Mesendoderm (in vitro differentiated cells): ENCODE measurements at places on chromosomes 2 and 18.

DNA sequence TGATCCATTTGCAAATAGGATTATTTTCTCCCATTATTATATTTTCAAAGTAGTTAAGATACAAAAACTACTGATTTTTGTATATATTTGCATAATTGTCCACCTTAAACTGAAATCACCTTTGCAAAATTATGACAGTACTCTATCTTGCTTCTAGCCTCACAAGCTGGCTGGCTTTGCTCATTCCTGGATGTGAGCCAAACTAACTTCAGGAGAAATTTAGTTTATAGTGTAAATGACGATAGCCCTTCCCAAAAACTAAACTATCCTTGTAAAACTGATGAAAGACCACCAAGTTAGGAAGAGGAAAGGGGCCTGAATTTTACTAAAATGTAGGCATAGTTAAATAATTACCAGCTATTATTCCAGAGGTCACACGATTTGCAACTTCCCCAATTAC lies 87.3 kb downstream of the ADD2 start:
- no peak for DNase-seq

DNA sequence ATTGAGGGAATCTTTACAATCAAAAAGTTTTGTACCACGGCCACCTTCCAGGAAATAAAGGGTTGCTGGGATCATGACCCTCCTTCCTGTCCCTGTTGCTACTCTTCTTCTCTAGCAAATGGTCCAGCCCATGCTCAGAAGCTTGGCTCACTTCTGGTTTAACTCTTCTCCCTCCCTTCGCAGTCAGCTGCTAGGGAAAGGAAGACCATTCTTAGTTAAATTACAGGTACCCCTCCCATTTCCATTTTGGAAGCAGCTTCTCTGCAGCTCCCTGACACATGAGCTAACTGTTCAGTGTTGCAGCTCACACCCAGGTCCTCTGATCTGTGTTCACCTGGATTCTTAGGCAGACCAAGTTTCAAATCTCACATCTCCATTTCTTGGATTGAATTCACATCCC lies 100.3 kb downstream of the DOCK10 start:
- no peak for DNase-seq

- no peak for DNase-seq
These were observed 87.5 kb downstream of the TCF4 start for GRCh38 chr18:55500316-55501086.

DNA sequence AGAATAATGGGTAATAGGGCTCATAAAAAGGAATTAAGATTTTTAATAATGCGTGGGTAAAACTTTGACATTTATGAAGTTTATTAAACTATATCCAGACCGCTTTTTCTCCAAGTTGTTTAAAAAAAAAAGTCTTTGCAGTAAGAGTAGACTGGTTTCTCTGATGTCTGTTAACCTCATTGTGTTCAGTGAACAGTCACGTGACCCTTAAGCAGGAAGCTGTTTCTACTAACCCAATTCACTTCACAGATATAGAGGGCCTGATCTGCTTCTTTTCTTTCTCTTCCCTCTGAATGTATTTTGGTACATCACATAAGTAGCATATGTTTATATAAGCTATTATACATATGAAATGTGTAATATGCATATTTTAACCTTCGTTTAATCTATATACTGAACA lies 1011.3 kb upstream of the CELF4 start:
- DNase-seq = no peak

GRCh38 chr2:38554973-38555595 lies 47.6 kb downstream of the HNRNPLL start:
- DNase-seq = peak; percentile 66

DNA sequence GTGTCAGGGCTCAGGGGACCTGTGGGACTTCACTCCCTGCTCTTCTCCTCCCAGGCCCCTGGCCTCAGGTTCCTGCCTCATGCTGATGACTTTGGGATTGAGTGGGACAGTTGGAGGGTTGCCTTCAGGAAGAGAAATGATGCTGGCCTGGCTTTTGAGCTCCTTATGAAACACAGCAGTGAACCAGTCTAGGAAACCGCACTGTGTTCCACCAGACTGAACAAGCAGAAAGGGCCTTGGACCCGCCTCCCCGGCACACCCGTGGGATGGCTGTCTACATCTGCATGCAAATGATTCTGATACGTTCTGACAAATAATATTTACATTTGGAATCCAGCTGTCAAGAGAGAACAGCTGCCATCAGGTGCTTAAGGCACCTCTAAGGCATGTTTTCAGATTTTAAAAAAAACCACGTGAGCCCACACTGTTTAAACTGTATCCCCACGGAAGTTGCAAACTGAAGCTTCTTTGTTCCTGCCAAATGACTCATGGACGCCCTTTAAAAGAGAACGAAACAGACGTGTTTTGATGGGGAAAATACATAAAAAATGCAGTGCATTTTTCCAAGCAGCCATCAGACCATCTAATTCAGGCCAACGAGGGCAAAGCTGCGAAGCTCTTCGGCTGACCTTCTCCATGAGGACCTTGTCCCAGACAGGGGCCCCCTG lies 27.6 kb upstream of the ASAP2 start:
- DNase-seq = no peak

DNA sequence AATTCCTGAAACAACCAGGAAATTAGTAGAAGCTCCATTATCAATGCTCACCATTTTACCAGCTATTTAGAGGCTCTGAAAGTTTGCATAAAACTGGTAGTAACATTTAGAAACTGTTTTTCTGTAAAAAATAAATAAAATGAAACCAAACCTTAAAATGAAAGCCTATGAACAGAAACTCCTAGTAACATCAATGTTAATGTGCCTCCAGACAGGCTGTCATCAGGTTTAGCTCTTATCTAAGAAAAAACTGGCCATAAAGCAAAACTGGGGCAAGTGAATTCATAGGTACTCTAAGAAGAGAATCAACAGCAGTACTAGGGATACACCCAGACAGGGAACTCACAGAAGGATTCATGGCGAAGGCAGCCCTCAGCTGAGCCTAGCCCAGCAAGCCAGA lies 8.0 kb downstream of the E2F6 start:
- DNase-seq = no peak

GRCh38 chr2:240686460-240686859 lies 3.8 kb upstream of the AQP12B start:
- no peak for DNase-seq
